Stimulated activated CD4-positive, alpha-beta T cell treated with anti-CD3 and anti-CD28 coated beads, Interleukin-1b, Interleukin-23, amount 100 ng/mL, for 1 hour (primary cell): ENCODE measurements at places on chromosomes 3 and 15.

- DNase-seq: peak; percentile 70
Measured at GRCh38 chr15:89017370-89018066, 70.7 kb upstream of the ABHD2 start.

GRCh38 chr3:16842272-16843270 is 42.2 kb upstream of the PLCL2 start:
- DNase-seq: peak; percentile 24

- no peak for DNase-seq
Measured at GRCh38 chr3:143795874-143796273, 52.4 kb downstream of the SLC9A9 start.

- DNase-seq: no peak
Measured at GRCh38 chr3:172751175-172751704, 714 bp downstream of the ECT2 start.

- no peak for DNase-seq
Measured at GRCh38 chr3:117407317-117407716, 697.7 kb downstream of the TUSC7 start.

DNA sequence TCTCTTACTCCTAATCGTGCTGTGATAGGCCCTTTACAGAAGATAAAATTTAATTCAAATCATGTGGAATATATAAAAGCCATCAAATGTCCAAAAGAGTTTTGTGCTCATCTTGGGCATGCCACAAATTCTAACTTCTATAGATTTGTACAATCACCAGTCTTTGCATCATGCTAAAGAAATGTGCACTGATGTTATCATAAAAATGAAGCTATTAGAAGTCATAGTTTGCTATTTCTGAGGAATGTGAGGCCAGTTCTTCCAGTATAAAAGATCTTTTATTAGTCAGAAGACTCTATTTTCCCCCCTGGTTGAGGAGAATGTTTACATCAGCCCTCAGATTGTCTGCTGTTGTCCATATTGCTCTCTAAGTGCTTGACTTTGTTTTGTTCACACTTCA is 2.1 kb upstream of the ANXA2 start:
- no peak for DNase-seq

DNA sequence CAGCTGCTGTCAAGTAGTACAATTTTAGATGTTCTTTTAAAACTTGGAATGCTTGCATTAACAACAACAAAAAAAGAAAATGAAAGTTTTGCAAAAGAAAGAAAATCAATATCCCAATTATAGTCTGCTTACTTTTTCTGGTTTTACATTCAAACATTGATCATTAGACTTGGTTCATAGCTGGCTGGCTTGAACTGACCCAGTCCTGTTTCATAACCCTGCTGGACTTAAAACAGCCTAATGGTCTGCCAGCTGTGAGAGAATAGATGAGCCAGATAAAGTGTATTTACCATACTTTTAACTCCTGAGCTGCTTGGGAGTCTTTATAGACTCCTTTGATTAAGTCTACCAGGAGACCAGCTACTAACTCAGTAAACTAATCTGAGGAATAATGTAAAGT is 59.2 kb downstream of the PIAS1 start:
- no peak for DNase-seq

GRCh38 chr3:185205865-185206264 is 48.0 kb downstream of the EHHADH start:
- DNase-seq: no peak

DNA sequence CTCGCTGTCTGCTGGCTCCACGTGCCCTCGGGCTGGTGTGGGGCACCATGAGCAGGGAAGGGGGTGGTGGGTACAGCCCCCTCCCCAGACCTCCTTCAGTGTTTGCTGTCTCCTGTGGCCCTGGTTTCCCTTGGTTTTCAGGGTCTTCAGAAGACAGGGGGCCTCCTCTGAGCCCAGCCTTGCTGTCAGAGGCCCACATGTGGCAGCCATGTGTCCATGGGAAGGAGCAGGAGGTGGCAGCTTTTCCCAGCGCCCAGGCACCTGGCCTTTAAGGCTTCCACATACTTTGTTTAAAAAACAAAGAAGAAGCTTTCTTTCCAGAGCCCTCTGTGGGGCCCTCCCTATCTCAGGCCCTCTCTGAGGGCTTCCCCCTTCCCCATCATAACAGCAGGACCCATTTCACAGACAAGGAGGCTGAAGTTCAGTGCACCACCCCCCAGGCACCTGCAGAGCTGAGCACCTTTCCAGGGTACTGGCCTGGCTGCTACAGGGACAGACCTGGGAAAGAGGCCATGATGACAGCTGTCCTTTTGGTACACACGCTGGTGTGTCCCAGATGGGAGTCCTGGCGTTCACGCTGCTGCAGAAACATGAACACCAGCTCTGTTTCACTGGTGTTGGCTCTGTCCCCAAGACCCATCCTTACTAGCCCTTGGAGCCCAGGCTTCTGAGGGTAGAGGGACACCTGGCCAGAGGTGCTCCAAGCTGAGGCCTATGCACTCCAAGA is 73.7 kb downstream of the DNAJB8 start:
- DNase-seq: no peak

DNA sequence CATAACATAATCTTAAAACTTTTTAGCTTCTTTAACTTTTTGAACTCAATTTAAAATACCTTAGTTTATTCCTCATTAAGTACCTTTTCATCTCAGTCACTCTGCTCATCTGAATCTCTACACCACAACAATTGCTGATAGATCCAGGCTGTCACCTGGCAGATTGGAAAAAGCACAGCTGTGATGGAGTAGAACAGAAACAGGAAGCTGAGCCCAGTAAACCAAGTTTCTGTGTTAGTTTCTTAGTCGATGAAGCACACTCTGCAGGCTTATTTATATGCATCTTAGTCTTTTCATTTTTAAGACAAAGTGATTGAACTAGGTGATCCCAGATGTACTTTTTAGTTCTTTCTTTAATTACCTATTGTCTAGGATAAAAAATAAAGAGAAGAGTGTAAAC is 1398.0 kb upstream of the ALCAM start:
- DNase-seq: no peak

DNA sequence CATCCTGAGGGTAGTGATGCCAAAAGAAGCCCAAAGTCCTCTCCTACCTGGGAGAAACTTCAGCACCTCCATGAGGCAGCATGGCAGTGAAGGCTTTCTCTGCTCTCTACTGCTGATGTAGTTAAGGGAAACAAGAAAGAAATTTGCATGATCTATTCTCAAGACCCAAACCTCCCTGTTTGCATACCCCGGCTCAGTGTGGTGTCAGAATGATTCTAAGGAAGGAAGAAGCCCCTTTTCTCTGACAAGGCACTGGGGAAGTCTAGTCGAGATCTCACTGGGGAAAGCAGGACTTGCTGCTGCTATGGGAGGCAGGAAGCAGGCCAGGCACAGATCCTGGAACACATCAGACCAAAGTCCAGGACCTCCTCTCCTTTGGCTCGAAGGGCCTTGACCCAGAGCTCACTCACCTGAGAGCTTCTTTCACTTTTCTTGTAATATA is 89.4 kb upstream of the ICE2 start:
- no peak for DNase-seq

GRCh38 chr3:66077973-66078372 is 39.3 kb upstream of the MAGI1 start:
- no peak for DNase-seq

- peak; percentile 13 for DNase-seq
Measured at GRCh38 chr15:79184465-79184892, 93.9 kb upstream of the RASGRF1 start.

- DNase-seq: no peak
Measured at GRCh38 chr15:78306176-78306774, 6.9 kb upstream of the SKIC8 start.

DNA sequence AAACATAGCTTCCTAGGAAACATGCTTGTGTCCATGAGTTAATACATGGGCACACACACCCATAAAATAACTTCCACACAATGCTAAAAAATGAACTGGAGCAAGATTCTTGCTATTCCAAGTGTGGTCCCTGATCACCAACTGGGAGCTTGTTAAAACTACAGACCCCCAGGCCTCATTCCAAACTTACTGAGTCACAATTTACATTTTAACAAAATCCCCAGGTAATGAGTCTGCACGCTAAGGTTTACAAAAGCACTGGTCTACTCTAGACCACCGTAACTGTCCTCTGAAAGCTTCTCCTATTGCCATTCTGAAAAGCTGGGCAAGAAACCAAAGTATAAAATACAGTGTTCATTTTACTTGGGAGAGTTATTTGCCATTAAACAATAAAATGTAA is 45.4 kb downstream of the IGF2BP2 start:
- no peak for DNase-seq

GRCh38 chr15:64344651-64345294 is 11.2 kb downstream of the CSNK1G1 start:
- DNase-seq: no peak

- DNase-seq: no peak
Measured at GRCh38 chr3:123385981-123386380, 62.9 kb downstream of the ADCY5 start.

DNA sequence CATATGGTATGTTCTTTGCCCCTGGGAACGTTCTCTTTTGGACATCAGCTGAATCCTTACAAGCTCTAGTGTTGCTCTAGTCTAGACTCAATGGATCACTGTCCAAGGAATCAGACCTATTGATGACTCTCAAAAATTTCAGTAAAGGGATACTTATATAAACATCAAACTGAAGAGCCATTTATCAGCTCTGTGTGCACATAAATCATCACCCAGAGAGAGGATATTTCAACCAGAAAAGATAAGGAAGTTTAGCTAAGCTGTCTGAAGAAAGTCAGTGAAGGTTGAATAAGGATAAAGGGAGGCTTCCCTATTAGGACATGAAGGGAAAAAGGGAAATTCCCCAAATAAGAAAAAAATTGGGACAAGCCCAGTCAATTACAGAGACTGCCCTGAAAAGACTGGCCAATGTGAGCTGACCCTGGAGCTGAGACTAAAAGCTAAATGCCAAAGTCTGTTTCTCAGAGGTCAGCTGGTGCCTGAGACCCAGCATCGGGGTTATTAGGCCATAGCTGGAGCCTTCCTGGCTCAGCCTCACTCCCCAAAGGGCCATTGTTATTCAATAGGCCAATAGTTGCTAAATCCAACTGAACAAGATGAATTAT is 424.1 kb upstream of the THBS1 start:
- no peak for DNase-seq

GRCh38 chr15:63502137-63502766 is 2.1 kb upstream of the USP3 start:
- DNase-seq: no peak

GRCh38 chr15:57134851-57135250 is 216.4 kb downstream of the TCF12 start:
- DNase-seq: no peak
